Amygdala (tissue), 56 donors: ENCODE measurements at places on chromosomes 12 and 14.

GRCh38 chr14:97850466-97850865 is 1053.3 kb downstream of the VRK1 start:
- no peak for DNase-seq

GRCh38 chr12:20055856-20056255 is 312.5 kb upstream of the PDE3A start:
- no peak for DNase-seq

- no peak for DNase-seq
Measured at GRCh38 chr14:32419429-32419828, 90.3 kb downstream of the AKAP6 start.

GRCh38 chr12:127588249-127588648 is 678.7 kb upstream of the TMEM132C start:
- no peak for DNase-seq

DNA sequence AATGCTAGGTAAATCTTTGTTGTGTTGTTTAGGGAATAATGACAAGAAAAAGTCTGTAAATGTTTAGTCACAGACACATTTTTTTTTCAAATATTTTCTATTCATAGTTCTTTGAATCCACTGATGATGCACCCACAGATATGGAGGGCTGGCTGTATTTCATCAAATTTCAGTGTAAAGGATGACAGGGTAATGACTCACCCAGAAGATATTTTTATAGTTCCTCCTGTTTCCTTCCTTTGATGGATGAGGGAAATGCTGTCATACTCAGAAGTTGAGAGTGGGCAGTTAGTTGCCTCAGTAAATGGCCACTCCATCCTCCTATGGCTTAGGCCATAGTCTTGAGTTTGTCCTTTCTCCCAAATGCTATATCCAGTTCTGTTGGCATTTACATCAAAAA is 76.9 kb upstream of the REP15 start:
- DNase-seq = no peak
